ENCODE measurements at places on chromosomes 7 and 10.

DNA sequence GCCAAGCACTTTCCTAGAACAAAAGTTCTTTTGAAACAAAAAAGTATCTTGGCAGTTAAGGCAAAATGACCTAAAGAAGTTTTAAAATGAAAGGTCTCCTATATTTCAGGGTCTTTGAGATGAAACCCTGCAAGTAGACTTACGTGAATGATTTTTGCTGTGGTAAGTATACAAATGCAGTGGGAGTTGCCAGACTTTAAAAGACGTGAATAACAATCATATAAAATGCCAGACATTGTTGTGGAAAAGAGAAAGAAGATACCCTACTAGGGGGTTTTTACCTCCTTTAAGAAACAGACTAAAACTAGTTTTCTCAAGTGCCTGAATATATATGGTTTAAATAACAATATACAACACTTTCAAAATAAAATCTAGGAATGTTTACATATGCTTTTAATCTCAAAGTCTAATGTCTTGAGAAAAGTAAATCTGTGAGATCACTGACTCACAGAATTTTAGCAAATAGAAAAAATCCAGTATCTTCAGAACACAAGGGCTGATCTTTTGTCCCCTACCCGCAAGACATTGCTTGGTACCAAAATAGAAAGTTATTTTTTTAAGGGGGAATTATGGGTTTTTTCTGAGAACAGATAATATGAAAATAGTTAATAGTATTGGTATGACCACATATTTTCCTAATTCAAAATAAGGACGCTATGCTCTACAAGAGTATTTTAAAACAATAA is 29.5 kb downstream of the LRRC17 start:
- DNase-seq: no peak

DNA sequence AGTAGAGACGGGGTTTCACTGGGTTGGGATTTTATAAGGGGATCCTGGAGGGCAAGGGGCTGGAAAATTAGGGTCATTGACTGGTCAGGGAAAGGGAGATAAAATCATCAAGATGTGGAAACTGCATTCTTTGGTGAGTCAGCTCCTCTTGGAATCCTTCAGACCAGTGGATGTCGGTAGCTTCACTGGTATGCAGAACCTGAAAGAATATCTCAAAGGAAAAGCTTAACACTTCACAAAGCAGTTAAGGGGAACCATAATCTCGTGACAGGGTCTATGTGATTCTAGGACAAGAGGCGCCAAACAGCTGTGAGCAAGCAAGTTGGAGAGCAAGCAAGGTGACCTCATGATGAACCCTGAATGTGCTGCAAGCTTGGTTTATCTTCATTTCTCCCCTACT is 634.7 kb upstream of the AUTS2 start:
- DNase-seq: no peak

DNA sequence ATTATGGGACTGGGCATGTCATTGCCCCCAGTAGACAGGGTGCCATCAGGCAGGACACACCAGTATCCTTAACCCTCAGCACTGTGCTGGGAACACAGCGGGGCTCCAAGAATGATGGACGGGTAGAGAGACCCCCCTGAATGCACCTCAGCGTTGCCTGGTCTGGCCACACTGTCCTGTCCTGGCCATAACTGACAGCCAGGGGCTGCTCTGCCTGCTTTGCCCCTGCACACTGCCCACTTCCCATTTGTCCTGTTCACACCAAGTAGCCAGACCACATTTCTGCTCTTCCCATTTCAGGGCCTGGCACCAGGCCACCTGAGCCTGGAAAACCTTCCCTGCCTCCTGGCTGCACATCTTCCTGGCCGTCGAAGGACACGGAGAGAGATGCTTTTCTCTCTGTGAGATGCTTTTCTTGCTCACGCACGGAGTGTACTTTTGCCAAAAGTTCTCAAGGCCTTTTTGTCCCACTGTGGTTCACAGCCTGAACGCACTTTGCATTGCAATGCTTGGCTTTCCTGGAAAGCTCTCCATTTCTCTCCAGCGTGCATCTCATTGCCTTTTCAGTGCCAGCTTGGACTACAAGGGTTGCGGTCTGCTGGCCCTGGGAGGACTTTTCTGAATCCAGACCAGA is 131.0 kb upstream of the EEPD1 start:
- no peak for DNase-seq

DNA sequence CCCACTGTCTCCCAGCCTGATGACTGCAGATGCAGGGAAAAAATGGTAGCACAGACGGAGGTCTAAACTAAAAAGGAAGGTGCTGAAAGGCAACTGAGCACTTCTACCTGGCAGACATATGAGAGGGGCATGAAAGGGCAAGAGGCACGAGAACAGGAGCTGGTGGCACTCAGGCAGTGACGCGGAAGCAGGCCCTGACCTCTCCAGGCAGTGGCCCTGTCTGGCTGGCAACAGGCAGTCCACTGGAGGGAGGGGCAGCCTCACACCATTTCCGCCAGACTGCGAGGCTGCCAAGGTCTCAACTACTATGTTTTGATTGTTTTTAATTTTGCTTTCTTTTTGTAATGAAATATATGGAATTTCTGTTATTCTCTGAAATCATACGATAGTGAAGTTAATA is 23.3 kb downstream of the VSTM2A start:
- no peak for DNase-seq

GRCh38 chr7:93315896-93316295 is 83.7 kb downstream of the VPS50 start:
- DNase-seq: no peak

DNA sequence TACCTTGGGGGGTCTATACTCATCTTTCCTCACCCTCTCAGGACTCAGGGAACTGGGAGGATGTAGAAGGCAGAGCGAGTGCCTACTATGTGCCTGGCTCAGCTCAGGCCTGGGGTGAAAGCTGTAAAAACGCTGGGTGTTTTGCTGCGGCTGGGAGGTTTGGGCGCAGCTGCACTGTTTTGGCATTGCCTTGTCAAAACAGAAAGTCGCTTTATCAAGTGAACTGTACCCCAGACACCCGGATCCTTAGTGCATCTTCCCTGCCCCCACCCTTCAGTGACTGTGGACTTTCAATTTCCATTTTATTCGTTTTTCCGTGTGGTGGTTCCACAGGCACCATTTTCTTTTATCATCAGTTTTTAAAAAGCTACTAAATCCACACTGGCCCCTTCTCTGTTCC is 86.7 kb upstream of the ZNF716 start:
- DNase-seq: no peak

DNA sequence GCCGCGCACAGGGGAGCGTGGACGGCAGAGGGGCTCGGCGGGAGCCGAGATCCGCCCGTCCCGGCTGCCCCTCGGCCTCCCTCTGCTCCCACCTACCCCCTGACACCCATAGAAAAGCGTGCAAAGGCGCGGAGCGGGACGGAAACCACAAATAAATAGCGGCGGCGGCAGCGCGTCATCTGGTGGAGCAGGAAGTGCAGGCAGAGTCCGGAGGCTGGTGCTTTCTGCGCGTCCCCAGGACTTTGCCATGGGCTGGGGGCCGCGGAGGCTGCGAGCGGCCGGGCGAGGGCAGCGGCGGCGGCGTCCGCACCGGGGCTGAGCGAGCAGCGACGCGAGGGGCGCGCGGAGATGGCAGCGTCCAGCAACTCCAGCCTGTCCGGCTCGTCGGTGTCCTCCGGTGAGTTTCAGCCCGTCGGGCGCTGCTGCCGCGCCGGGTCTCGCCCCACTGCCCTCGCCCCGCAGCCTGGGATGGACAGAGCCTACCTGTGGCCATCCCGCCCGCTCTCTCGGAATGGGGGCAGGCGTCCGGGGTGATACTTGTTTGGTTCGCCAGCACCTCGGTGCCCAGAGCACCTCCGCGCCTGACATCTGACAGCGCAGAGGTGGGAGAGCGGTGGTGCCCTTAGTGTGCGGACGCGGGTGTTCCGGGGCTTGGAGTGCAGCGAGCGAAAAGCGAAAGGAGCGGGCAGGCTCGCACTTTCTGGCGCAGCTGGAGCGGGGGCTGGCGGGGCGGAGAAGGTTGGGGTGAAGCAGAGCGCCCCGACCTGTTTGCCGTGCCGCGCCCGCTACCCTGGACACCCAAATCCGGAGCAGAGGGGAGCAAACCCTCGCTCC is at the start of gene CHN2:
TSS of gene CHN2 (plus strand) at position 182 of the 834 bp plus-strand sequence.
- DNase-seq: no peak

DNA sequence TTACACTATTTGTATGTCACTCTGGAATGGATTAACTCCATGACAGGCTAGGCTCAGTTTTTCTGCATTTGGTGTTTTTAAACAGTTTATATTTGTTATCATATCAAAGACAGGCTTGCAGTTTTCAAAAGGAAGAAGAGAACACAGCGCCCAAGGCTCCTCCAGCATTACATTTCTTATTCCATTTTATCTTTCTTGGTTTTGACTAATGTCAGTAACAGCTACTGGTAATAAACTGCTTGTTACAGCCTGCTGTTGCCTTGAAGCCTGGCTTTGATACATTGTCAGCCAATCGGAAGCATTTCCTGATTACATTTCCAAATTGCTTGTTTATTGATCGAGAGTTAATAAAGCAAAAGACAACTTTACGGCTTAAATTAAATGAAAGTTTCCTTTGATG is 166.0 kb upstream of the MDFIC start:
- DNase-seq: no peak

DNA sequence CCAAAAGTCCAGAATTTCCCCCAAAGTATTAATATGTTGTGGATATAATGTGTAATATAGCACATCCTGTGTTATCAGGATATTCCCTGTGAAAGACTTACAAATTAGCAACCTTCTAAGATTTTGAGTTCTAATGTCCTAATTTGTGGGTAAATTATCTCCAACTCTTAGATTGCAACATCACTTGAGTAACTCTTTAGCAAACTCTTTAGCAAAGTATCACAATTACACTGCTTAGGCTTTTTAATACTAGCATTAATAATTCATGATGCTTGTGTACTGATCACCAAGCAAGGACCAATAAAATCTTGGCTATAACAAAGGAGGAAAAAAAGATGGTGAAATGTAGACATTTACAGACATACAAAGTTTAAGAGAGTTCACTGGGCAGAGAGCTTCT is 27.7 kb downstream of the HIP1 start:
- no peak for DNase-seq

GRCh38 chr10:74755273-74755672 is 71.1 kb upstream of the KAT6B start:
- no peak for DNase-seq

- DNase-seq: peak; percentile 44
Measured at GRCh38 chr10:25174461-25175230, at the start of gene GPR158. Gene GPR158 (plus strand): TSS chr10:25175001. CDS start chr10:25175421, 420 bp downstream.

GRCh38 chr10:13390604-13391522 is 42.8 kb upstream of the SEPHS1 start:
- no peak for DNase-seq

- DNase-seq: no peak
Measured at GRCh38 chr10:79127151-79127961, 58.6 kb downstream of the ZMIZ1 start.

DNA sequence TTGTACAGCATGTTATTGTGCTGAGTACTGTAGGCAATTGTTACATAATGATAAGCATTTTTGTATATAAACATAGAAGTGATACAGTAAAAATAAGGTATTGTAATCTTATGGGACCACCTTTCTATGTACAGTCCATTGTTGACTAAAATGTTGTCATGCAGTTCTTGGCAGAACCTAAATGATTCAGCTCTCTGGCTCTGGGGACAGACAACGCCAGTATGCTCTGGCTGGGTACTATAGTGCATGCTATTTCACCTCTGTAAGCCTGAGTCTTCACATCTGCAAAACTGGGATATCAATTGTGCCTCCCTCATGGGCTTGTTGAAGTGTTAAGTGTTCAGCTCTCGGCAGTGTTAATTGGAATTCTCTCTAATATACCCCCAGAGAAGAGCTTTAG is 674.3 kb downstream of the INHBA start:
- DNase-seq: no peak

DNA sequence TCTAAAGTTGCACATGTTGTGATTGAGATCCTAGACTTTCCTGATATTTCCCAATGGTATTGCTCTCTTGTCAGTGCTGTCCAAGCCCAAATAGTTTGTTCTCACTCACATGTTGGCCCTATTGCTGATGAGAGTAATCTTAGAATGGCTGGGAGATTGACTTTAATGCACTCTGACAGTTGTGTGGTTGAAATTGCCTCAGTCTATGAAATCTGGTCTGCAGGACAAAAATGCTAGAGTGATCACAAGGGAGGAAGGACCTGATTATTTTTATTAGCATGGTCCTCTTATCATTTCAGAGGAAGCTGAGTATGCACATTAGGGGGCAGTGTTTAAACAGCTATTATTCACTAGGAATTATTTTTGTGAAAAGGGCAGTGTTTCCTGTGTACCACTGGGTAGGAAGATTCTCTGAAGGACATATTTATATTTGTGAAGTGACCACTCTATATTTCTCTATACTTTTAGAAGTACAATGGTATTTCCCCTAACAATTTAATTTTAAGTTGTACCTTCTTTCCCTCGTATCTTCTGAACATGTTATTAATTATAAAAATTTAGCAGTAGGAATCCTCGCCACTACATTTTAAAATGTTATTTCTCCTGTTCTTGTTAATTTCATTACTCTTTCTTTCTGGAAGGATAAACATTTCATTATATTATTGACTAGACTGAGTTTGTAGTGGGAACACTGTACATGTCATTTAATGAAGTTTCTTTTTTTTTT is 64.4 kb downstream of the SUGCT start:
- DNase-seq: no peak

- no peak for DNase-seq
Measured at GRCh38 chr7:148083448-148083847, 507.1 kb upstream of the C7orf33 start.

- DNase-seq: no peak
Measured at GRCh38 chr7:155208681-155209477, 88.8 kb upstream of the INSIG1 start.

DNA sequence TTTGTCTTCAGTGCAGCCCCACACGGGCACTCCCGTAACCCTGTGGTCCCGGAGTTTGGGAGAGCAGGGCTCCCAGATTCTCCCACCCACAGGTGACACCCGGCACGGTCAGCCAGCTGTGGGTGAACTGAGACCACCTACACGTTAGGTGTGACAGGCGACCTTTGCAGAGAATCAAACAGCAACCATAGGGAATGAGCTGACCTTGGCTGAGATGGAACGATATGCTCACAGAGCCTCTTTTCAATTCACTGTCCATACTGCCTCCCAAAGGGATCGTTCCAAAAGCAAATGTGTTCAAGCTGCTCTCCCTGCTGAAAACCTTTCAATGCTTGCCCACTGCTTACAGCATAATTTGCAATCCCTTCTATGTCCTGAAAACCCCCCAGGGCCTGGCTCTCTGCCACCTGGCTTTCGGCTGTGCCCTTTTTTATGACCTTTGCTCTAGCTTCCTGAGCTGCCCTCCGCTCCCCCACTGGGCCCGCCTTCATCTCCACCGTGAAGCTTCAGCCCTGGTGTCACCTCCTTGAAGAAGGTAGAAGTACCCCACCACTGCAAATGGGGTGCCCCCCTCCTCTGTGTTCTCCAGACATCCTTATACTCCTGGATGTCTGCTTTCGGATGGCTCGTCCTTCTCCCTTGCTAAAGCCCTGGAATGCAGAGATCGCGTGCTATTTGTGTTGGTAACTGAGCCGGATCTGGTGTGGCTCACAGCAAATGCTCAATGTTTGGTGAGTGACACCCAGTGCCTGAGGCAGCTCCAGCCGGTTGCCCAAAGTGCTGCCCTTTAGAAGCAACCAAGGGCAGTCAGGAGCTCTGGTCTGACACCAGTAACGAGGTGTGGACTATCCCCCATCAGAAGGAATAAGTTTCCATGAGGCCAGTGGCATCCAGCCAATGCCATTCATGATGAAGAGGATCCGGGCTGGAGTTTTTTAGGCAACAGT is 90.4 kb downstream of the KIAA1549 start:
- no peak for DNase-seq

- DNase-seq: no peak
Measured at GRCh38 chr7:116553168-116553964, 28.5 kb downstream of the CAV1 start.

All from GM12891 (cell line).